Immature natural killer cell (primary cell): ENCODE measurements at places on chromosomes 4 and X.

- DNase-seq: no peak
These were observed 406.1 kb downstream of the IQCM start for GRCh38 chr4:149409555-149409962.

- DNase-seq: no peak
These were observed 2.7 kb upstream of the NALF2 start for GRCh38 chrX:69501429-69501828.

GRCh38 chrX:40444798-40445496, 135.8 kb upstream of the ATP6AP2 start:
- DNase-seq: no peak

DNA sequence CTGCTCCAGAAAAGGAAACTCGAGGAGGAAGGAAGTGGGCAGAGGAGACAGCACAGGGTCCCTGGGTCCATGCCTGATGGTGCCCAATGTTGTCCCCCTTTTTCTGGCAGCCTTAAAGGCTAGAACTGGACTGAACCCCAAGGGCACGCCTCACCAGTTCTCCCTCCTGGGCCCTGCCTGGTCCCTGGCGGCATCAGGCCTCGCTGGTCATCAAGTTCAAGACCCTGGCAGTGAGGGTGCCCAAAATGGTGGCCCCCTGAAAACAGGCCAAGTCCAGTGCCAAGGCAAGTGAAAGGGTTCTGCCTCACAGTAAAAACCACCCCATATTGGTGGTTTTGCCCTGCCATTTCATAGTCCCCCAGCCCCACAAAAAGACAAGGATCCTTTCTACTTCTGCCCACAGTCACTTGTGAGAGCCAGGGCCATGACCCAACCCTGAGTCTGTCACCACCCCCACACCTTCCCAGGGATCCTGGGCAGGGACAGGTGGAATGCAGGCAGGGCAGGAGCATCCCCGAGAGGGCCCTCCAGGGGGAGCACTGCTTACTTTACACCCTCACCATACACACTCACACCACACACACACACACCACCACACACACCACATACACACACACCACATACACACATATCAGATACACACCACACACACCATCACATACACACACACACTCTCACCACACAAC, 107.6 kb downstream of the DCTD start:
- DNase-seq: peak; percentile 22

DNA sequence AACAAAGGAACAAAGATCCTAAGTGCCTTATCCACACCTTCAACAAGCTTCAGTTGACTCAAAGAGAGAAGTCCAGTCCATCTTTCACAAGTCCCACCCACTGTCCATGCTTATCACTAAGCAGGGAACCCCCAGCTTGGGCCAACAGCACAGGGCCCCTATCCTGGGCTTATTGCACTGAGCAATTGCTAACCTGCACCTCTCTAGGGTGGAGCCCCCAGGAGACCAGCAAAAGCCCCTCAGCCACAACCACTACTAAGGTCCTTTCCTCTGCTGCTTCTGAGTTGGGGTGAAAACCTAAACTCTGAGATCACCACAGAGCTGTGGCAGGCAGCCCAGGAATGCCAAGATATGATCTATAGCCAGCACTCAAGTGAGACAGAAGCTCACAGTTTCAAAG, 96.7 kb upstream of the PBDC1 start:
- no peak for DNase-seq

DNA sequence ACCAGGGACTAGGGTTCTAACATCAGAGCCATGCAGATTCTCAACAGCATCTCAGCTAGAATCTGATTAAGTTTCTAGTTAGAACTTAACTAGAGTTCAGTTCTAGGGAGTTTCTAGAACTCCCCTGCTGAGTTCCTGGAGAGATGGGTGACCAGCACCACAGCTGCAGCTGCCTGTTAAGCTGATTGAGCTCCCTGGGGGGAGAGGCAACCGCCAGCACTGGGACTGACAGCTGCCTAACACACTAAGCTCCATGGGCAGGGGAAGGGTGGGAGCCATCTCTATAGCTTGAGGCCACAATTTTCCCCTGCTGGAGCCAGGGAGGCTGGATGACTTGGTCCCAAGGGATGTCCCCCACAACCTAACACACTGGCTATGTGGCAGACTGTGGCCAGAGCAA, 84.2 kb downstream of the CHIC1 start:
- no peak for DNase-seq

DNA sequence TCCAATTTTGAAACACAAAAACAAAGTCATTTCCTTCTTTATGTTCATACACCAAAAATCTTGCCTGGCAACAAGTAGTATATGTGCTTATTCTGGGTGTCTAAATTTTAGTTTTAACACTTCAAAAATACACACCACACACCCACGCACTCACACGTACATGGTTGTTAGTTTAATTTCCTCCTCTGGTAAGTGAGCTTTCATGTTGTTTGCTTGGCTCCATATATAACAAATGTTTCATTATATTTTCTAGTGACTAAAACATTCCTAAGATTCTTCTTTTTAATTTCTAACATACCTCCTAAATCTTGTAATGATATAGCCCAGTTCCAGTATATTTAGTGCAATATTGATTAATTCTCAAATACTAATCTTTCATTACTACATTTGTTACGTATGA, 80.9 kb downstream of the PRDM5 start:
- DNase-seq: no peak

- peak; percentile 46 for DNase-seq
These were observed 1.3 kb upstream of the CXorf65 start for GRCh38 chrX:71107762-71108360.

GRCh38 chr4:90833706-90834105, 706.5 kb downstream of the CCSER1 start:
- DNase-seq: no peak

GRCh38 chrX:106716004-106716403, 10.5 kb upstream of the RNF128 start:
- no peak for DNase-seq

- no peak for DNase-seq
These were observed 115.5 kb upstream of the ZDHHC15 start for GRCh38 chrX:75638332-75638731.

DNA sequence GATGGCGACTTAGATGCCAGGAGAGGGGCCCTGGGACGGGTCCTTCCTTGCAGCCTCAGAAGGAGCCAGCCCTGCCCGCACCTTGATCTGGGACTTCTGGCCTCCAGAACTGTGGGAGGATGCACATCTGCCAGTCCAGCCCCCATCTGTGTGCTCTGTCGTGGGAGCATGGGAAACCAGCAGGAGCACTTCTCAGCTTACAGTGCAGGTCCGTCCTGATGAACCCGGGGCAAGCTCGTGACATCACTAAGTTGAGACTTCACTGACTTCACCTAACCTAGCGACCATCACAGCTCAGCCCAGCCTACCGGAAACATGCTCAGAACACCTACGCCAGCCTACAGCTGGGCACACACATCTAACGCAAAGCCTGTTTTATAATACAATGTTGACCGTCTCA, 38.1 kb downstream of the ABLIM2 start:
- no peak for DNase-seq

GRCh38 chr4:112946127-112946526, 103.3 kb upstream of the ANK2 start:
- DNase-seq: no peak

DNA sequence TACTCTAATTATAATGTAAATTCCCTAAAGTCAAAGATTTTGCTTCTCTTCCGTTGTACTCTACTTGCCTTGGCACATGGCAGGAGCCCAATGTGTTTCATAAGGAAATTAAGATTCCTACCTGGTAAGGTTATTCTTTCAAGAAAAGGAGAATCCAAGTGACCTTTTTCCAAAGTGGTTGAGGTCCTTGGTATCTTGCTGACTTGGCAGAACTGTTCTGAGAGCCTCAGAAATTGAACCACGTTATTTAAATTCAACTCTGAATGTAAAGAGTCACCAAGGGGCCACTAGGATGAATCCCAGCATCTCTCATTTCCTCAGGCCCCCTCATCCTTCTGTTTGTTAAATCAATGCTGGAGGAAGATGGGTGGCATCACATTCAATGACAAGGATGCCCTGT, 418.2 kb upstream of the MAGEB2 start:
- DNase-seq: no peak

- peak; percentile 89 for DNase-seq
These were observed 685 bp upstream of the MORF4L2 start for GRCh38 chrX:103687073-103687695.

GRCh38 chr4:84634961-84635360, 52.0 kb downstream of the CDS1 start:
- no peak for DNase-seq

DNA sequence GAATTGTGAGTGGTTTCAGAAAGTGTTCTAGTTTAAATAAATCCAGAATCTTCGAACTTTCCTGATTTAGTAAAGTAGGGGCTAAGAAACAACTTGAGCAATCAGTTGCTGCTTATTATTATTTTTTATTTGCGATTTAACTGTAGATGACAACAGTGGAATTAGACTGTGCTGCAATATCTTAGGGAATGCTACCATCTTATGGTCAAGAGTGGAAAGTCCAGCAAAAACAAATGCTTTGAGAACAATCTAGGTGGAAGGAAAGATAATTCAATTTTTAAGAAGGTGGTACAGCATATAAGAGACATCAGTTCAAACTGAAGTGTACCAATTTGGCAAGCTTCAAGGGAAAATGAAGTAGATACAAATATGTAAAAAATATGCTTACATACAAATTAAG, 73.3 kb downstream of the CYLC1 start:
- DNase-seq: no peak

- no peak for DNase-seq
These were observed 13.1 kb upstream of the GPM6B start for GRCh38 chrX:13829983-13830382.

GRCh38 chrX:152154050-152154449, 15.7 kb upstream of the MAGEA10 start:
- no peak for DNase-seq

GRCh38 chrX:31154946-31155345, 83.1 kb upstream of the FTHL17 start:
- DNase-seq: no peak

DNA sequence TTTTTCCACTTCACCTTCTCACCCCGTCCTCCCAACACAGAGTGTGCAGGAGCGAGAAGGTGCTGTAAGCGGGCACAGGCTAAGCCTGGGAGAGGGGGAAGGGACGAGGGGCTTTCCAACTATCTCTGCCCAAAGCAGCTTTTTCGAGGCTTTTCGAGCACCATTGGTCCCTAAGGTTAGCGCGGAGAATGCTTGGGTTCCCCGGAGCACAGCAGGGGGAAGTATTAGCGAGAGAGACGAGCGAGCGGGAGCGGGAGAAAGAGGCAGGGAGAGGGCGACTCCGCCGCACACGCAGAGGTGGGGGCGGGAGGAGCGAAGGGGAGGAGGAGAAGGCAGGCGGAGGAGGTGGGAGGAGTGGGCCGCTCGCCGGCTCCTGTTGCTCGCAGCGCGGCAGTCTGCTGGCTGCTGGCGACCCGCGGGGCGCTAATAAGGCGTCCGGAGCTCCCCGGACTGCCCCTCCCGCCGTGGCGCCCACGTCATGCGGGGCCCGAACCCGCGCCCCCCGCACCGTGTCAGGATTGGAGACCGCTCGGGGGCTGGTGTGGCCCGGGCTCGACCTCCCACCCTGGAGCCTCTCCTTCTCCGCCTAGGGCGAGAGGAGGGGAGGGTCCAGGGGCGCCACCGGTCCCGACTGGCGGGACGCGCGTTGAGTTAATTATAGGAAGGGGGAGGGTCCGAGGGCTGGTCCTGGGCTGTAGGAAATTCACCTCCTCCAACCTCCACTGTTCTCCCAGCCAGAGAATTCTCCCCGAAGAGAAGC, at the start of gene ADAMTS3:
ADAMTS3 (minus strand) TSS at position 263 of the 760 bp plus-strand sequence. CDS start 459 bp downstream, outside the sequence.
- DNase-seq: no peak

- no peak for DNase-seq
These were observed 18.4 kb upstream of the DDX60 start for GRCh38 chr4:168336837-168337549.

GRCh38 chrX:130162094-130162735, 3.4 kb downstream of the AIFM1 start:
- DNase-seq: no peak

- DNase-seq: no peak
These were observed 37.9 kb upstream of the NAP1L5 start for GRCh38 chr4:88735564-88735963.

DNA sequence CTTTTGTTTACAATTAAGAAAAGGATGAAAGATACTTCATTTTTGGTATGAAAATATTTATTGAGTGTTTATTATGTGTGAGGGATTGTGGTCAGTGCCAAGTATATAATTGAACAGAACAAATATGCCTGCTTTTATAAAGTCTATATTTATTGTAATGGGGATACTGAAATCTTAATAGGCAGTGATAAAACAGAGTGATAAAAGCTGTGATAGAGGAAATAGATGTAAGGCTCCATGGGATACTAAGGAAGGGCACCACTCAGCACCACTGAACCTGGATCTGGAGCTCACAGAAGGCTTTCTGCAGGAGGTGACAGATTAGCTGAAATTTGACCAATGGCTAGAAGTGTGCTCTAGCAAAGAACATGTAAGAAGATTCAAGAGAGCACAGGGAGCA, 263.5 kb downstream of the C4orf33 start:
- no peak for DNase-seq

GRCh38 chr4:74230902-74231499, 73.1 kb downstream of the MTHFD2L start:
- no peak for DNase-seq

DNA sequence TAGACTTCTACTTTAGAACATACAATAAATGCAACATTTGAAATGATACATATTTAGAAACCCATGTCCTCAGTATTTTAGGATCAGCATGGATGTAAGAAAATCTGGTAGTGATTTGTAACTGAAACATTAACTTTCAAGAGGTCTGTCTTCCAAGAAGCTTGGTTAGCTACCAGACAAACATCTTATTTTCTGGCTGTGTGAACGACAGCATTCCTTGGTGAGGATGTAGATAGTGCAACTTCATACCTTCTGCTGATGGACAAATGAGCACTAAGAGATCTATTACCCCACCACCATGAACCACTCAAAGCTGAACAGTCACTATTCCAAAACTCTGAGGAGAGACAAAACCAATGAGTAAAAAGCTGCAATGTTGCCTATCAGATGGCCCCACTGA, 212.7 kb downstream of the FBXW7 start:
- no peak for DNase-seq

DNA sequence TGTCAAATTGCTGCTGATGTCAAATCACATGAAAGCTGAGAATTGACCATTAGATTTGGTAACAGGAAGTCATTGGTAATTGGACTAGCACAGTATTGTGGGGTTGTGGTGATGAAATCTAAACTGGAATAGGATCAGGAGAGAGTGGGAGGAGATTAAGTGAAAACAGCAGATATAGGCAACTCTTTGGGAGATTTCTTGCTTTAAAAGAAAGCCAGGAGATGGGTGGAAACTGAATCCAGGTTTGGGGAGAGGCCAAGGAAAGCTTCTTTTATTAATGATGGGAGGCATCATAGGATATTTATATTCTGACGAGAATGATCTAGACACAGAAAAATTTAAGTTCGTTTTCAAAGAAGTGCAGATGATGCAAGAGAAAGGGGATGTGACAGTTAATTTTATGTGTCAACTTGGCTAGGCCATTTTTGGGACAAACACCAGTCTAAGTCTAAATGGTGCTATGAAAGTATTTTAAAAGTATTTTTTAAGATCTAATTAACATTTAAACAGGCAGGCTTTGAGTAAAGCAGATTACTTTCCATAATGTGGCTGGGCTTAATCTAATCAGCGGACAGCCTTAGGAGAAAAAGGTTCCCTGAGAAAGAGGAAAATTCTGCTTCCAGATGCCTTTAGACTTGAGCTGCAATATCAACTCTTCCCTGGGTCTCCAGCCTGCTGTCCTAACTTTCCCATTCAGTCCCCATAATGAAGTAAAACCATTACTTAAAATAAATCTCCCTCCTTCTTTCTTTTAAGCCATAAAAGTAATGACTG, 24.7 kb downstream of the SEC24D start:
- no peak for DNase-seq
